ENCODE measurements at places on chromosomes 2 and 18. TPM values are rescaled to one million over a fixed set of nuclear protein-coding genes. Genes with fewer than 3 reads are reported as not detected.
A peak's percentile ranks its signal among the peaks of the same experiment; 100 is the strongest.

DNA sequence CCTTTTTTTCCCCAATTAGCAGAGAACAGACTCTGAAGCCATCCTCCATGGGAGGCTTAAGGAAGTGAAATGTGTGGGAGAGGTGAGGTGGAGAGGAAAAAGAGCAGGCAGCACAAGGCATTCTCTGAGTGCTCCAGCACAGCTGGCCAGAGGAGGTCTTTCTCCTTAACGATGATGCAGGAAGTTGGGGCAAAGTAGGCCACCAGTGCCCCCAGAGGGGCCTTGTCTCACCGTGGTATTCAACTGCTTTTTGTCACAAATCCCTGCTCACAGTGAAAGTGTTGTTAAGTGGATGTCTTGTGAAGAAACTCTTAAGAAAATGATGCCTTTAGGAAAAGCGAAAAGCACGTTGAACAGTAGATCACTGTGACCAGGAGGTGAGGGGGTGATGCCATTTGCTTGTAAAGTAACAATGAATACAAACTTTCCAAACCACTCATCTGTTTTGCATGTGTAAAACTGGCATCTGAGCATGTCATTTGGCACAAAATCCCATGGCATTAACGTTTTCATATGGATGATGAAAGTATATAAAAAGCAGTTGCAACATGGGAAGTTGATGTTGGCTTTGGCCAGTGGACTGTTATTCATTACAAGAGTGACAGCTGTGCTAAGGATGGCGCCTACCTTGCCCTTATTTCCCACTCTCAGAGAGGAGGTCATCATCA is 49.2 kb upstream of the CDC42EP3 start:
- peak; percentile 50 for DNase-seq

- no peak for DNase-seq
Observed at GRCh38 chr2:238689331-238689730, 158.6 kb upstream of the TWIST2 start.

DNA sequence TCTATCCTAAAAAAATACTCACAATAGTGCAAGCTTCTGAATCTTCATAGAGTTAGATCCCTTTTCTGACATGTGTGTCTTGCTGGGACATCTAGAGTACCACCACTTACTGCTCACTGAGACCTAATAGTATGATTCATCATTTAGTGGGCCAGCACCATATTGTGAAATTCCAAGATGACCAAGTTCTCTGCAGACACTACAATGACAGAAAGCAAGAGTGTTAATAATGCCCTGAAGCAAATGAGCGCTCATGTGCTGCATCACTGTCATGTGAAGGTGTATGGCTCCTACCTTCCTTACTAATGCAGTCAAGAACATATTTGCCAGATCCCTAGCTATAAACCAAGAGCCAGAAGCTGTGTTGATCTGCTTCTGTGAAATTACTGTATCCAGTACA is 606.2 kb upstream of the NXPH2 start:
- peak; percentile 1 for DNase-seq

GRCh38 chr2:8803658-8804379 is 33.6 kb downstream of the KIDINS220 start:
- peak; percentile 85 for DNase-seq

GRCh38 chr2:159155791-159156190 is 130.7 kb downstream of the WDSUB1 start:
- no peak for DNase-seq

DNA sequence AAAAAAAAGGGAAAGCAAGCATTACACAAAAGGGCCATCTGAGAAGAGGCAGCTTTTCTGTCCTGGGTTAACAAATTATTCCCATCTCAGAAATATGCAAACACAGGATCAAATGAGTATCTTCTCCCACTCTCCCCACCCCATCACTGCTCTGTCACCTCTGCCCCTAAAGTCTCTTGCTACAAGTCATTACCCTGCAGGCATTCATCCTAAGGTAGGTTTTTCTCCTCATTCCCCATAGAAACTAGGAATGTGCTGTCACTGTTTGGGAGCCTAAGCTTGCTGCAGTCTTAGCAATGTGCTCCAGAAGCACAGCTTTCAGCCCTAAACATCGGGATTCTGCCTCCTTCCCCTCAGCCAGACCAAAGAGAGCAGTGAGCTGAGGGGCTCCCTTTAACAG is 3.6 kb downstream of the LRRTM1 start:
- DNase-seq, result no peak

GRCh38 chr2:105725388-105725787 is 19.3 kb upstream of the NCK2 start:
- no peak for DNase-seq

- DNase-seq, result no peak
Observed at GRCh38 chr2:241349941-241350340, 6.1 kb upstream of the FARP2 start.

DNA sequence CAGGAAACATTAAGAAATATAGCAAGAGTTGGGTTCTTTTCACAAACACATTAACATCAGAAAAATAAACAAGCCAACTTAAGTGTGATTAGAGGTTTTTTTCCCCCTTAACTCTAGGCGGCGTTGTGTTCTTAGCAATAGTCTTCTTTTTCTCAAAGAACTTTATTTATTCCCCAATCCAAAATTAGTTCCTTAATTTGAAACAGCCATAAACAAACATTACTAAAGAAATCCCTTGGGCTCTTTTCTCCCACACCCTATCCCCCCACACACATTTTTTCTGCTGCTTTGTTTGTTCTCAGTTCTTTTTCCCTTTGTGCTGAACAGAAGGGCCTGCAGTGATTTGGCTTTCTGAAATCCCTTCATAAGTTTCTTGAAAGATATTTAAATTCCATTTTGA is 13.2 kb upstream of the MYO1B start:
- peak; percentile 68 for DNase-seq

- peak; percentile 19 for DNase-seq
Observed at GRCh38 chr18:57771626-57772025, 31.5 kb downstream of the ATP8B1 start.

DNA sequence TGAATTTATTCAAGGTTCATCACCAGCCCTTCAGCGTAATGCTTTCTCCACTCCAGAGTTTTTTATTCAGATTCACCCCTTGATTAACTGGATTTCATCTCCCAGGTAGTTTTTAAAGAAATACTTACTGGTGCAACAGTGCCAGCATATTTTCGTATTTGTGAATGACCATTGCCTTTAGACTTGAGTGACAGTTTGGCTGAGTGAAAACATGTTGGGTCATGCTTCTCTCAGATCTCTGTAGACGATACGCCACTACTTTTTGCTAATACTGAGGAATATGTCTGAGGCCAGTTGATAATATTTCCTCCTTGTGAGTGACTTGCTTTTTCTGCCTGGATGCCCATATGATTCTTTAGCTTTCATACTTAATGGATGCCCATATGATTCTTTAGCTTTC is 51.5 kb downstream of the CYP26B1 start:
- no peak for DNase-seq

DNA sequence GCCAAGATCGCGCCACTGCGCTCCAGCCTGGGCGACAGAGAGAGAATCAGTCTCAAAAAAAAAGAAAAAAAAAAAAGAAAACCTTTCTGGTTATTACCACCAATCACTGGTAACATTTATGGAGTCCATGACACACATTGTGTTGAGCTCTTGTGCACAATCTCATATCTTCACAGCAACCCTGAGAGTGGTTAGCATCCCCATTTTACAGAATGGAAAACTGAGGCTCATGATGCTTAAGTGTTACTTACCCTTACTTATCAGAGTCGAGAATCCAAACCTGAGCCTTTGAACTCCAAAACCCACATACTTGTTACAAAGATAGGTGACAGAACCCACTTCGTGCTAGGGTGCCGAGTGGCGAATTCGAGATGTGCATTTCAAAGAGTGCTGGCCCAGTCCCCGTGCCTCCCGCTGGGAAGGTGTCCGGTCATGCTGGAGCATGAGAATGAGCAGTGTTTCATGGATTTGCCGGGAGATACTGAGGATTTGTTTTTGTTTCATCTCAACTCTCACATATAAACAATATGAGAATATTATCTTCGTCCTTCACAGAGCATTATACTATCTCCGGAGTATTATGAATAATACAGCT is 50.9 kb downstream of the CYP27C1 start:
- no peak for DNase-seq

DNA sequence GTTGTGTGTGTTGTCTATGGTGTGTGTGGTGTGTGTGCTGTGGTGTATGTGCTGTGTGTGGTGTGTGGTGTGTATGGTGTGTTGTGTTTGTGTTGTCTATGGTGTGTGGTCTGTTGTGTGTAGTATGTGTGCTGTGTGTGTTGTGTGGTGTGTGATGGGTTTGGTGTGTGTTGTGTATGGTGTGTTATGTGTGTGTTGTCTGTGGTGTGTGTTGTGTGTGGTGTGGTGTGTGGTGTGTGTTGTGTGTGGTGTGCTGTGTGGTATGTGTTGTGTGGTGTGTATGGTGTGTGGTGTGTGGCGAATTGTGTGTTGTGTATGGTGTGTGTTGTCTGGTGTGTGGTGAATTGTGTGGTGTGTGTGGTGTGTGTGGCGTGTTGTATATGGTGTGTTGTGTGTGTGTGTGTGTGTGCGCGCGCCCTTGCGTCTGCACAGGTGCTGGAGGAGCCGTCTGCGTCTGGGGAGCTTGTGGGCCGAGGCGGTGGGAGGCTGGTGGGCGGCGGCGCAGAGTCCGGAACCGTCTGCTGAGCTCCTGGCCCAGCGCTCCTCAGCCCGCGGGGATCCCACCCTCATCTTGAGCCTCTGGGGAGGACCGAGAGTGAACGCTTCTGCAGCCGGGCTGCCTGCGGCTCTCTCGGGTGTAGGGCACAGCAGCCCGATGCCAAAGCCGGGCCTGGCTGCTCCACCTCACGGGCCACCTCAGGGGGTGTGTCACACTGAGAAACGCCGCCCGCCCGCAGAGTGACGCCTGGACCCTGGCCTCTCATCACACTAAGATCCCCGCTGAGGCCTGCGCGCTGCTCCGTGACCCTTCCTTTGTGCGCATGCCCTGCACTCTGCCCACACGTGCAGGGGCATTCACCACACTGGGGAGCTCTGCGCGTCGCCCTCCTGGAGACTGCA is 8.8 kb upstream of the ADI1 start:
- no peak for DNase-seq

GRCh38 chr2:98142106-98142791 is 55.3 kb downstream of the VWA3B start:
- DNase-seq, result no peak

DNA sequence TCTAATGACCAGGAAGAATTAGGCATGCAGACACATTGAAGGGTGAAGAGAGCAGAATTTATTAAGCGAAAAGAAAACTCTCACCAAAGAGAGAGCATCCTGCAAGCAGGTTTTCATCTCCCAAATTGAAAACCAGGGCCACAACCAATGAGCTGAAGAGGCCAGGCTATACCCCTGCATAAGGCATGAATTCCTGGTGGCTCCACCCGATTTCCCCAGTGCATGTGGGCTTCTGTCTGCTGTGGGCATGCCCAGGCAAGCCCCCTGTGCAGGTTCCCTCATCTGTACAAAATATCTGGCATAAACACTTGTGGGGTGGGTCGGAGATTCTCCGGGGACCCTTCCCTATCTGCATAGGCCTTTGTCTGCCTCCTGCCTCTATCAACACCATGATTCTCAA is 621.6 kb upstream of the LRRTM1 start:
- DNase-seq, result no peak

DNA sequence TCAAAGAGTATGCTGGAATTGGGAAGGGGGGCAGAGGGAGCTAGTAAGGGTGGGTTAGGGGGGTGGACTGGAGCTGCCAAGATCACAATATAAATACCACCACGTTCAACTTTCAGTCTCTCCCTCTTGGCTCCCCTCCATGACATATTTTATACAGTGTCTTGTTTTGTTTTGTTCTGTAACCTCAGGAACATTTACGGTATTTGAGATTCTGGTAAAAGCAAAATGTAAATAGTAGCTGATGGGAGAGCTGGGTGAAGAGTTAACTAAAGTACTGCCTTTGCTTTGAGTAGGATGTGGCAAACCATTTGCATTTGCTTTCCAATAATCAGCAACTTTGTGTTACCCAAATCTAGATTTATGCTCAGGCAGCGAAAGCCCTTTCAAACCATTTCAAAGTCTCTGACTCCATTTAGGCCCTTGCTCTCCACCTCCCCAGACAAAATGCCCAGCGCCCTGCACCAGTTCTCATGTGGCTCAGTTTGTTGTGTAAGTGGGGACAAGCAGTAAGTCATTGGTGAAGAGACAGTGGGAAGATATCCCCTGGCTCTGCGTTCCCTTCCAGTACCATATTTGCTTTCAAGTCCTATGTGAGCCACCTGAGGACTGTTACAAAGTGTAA is 17.4 kb downstream of the IRS1 start:
- peak; percentile 37 for DNase-seq

DNA sequence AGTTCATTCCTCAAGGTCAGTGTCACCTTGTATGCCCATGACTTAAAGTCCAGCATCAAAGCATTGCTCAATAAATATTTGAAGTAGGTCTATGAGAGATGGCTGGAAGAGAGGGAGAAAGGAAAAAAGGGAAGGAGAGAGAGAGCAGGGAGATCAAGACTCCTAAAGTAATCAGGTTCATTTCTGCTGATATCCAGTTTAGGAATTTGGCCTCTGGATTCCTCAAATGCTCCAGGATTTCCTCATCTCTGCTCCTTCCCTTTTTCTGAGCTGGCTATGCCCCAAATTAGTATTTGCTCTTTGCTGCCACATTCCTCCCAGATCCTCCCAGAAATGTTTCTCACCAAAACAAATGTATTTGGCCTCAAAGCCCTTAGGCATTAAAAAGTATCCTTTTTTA is 739.4 kb upstream of the CHAC2 start:
- no peak for DNase-seq

The IMP4 gene
- total RNA-seq, result 118 TPM

The GPR155 gene
- total RNA-seq, result 2.9 TPM

The SAG gene
- total RNA-seq, result 0.12 TPM

The ST8SIA3 gene
- total RNA-seq, result not detected

The AP1S3 gene
- 3.2 TPM for total RNA-seq

The UCN gene
- 0.48 TPM for total RNA-seq

The AMER3 gene
- total RNA-seq, result not detected

The CFAP65 gene
- total RNA-seq, result 0.12 TPM

All from RPMI7951 (cell line).